ENCODE measurements at places on chromosomes 13 and 19. TPM values are rescaled to one million over a fixed set of nuclear protein-coding genes. Genes with fewer than 3 reads are reported as not detected.

The ZNF570 gene
- total RNA-seq: 7.1 TPM

DNA sequence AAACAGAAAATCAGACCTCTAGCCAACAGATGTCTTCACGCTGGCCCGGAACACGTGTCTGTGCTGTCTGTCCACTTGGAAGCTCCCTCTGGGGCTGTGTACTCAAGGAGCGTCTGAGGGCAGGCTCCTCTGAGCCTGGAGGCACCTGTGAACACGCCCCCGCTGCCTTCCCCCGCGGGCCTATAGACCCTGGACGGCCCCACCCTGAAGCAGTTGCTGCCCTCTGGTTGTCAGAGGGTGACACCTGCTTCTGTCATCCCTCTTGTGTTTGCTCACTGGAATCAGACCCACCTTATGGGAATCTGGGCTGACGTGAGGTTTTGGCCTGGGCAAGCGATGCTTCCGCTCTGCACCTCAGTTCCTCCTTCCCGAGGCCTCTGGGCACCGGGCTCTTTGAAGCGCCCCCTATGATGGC, 19.2 kb downstream of the EPN1 start:
- no peaks in the 10 kb centered on the region for H3K36me3 ChIP-seq
- H3K27ac ChIP-seq: no peak overlapping the region
- no peak overlapping the region for H3K4me3 ChIP-seq
- no peaks in the 10 kb centered on the region for H3K27me3 ChIP-seq
- peak; percentile 49 for DNase-seq
- H3K4me1 ChIP-seq: no peaks in the 10 kb centered on the region

GRCh38 chr13:77975358-77976042, 56.9 kb upstream of the EDNRB start:
- H3K36me3 ChIP-seq: no peaks in the 10 kb centered on the region
- H3K27ac ChIP-seq: no peak overlapping the region
- peaks cover 13% of the 10 kb centered on the region for H3K27me3 ChIP-seq
- H3K4me1 ChIP-seq: no peaks in the 10 kb centered on the region
- no peak for DNase-seq

DNA sequence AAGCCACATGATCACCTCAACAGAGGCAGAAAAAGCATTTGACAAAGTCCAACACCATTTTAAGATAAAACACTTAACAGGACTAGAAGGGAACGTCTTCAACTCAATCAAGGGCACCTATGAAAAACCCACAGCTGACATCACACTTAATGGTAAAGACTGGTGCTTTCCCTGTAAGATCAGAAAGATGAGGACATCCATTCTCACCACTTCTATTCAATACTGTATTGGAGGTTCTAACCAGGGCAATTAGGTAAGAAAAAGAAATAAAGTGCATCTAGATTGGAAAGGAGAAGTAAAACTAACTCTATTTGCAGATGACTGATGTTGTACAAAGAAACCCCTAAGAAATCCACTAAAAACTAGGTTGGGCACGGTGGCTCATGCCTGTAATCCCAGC, 11.2 kb upstream of the AKAP8 start:
- no peak overlapping the region for H3K4me3 ChIP-seq
- H3K36me3 ChIP-seq: no peaks in the 10 kb centered on the region
- H3K4me1 ChIP-seq: peaks cover 8% of the 10 kb centered on the region
- DNase-seq: no peak
- no peaks in the 10 kb centered on the region for H3K27me3 ChIP-seq

DNA sequence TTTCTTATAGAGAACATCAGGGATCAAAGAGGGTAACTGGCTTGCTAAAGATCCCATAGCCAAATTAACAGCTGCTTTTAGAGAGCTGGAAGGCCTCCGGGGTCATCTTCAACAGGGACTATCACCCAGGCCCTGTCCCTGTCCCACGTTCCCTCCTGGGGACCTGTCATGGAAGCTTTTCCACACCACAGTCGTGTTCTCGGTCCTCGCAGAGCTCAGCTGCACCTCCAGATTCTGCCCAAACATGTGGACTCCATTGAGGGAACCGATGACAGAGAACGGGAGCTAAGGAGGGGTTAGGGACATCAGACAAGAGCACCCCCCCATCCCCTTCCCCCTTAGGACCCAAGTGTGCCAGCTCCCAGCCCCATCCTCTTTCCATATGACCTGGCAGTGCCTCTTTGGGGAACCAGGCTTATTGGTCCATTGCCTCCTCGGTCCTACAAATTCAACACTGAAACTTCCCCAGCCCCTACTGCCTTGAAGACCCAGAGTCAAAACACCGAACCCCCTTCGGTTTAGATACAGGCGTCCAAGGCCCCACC, 568 bp downstream of the FUZ start:
- peaks cover 38% of the 10 kb centered on the region for H3K4me1 ChIP-seq
- peak overlapping the region; percentile 96 for H3K4me3 ChIP-seq
- peak overlapping the region; percentile 95 for H3K27ac ChIP-seq
- DNase-seq: no peak

The RFXAP gene
- total RNA-seq: 6.7 TPM

DNA sequence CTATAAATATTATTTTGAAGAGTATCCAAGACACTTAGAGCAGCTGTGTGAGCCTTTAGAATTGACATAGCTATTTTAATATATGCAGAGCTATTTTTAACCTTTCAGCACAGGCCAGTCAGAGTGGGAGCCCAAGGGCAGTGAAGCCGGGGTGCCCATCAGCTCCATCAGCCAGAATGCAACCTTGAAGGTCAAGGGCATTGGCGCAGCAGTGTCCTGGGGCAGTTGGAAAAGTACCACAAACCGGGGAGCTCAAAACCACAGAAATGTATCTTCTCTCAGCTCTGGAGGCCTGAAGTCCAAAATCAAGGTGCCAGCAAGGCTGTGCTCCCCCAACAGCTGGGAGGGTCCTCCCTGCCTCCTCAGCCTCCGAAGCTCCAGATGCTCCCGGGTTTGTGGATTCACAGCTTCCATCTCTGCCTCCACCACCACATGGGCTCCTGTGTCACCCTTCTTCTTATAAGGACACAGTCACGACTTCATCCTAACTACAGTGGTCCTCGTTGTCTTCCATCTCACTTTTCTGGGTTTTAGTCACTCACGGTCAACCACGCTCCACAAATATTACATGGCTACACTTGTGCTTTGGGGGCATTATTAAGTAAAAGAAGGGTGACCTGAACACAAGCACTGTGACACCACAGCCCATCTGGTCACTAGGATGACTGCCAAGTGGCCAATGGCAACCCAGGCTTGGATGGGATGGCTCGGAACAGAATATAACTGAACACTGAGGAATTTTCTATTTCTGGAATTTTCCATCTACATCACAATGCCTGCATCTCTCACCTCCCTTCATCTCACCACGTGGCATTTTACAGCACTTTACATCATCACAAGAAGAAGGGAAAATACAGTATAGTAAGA, 15.9 kb upstream of the GAS6 start:
- H3K4me3 ChIP-seq: no peak overlapping the region
- H3K4me1 ChIP-seq: peaks cover 20% of the 10 kb centered on the region
- no peaks in the 10 kb centered on the region for H3K36me3 ChIP-seq
- DNase-seq: no peak
- H3K27ac ChIP-seq: no peak overlapping the region

- H3K4me3 ChIP-seq: no peak overlapping the region
- H3K27me3 ChIP-seq: no peaks in the 10 kb centered on the region
- peaks cover 6% of the 10 kb centered on the region for H3K36me3 ChIP-seq
- DNase-seq: no peak
These were observed 10.5 kb upstream of the B3GNT3 start for GRCh38 chr19:17784201-17785008.

The CALR3 gene
- not detected for total RNA-seq

The KIR2DL3 gene
- 14.6 TPM for total RNA-seq

GRCh38 chr13:83765796-83766195, 116.5 kb downstream of the SLITRK1 start:
- DNase-seq: no peak
- no peak overlapping the region for H3K27ac ChIP-seq
- H3K4me1 ChIP-seq: no peaks in the 10 kb centered on the region
- H3K27me3 ChIP-seq: no peaks in the 10 kb centered on the region
- no peak overlapping the region for H3K4me3 ChIP-seq

- DNase-seq: no peak
- H3K27me3 ChIP-seq: no peaks in the 10 kb centered on the region
- H3K4me3 ChIP-seq: no peak overlapping the region
- peaks cover 25% of the 10 kb centered on the region for H3K4me1 ChIP-seq
- no peaks in the 10 kb centered on the region for H3K36me3 ChIP-seq
These were observed 3.7 kb upstream of the TECR start for GRCh38 chr19:14525729-14526128.

DNA sequence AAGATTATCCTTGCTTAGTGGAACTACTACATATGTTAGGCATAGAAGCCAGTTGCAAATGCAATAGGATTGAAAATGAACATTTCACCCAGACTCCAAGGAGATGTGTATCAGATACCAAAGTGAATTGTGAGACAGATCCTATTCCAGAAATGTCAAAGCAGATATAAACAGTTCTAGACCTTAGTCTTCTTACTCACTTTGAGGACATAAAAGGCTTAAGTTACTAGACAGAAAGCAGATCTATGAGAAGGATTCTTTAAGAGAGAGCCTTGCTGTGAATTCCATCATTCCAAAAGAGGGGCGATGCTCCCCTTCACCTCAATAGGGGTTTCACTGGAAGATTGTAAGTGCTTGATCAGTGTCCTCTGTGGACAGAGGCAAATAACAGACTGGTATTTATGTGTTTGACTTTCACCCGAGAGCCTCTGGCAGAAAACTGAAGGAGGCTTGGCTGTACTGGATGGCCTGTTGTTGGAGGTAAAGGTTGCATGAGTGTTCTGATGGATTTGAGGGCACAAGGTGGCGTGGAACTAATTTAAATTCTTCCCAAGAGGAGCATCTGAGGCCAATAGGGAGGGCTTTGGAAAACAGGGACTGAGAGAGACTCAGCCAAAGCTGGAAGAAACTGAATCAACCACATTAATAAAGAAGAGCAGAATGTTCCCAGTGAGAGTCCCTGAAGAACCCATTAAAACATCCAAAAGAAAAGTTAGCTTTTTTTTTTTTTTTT, 194.8 kb downstream of the DCLK1 start:
- no peaks in the 10 kb centered on the region for H3K27me3 ChIP-seq
- H3K4me1 ChIP-seq: no peaks in the 10 kb centered on the region
- DNase-seq: no peak
- H3K36me3 ChIP-seq: peaks cover 6% of the 10 kb centered on the region
- no peak overlapping the region for H3K4me3 ChIP-seq

DNA sequence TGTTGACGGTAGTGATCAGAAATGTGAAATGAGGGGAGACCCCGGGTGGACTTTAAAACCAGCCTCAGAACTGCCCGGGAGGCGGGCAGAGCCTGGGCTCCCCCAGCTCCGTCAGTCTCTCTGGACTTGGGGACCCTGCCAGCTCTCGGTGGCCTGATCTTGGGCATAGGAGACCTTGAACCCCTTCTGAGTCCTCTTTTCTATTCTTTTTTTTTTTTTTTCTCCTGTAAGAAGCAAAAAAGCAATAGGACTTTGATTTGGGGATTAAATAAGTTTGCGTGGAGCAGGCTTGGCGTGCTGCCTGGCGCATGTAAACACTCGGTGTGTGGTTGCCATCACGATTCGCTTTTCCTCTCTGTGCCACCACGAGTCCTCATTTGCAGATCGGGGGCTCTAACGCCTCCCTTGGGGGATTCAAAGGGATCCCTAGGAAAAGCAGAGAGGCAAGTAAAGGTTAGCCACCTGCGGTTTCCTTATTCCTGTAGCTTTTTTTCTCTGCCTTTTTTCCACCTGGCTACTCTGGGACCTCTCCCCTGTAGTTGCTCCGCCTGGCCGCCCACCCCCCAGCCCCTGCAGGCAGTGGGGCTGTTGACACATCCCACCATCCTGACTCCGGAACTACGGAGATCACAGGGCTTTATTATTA, 1.3 kb downstream of the SAFB start:
- DNase-seq: no peak
- H3K4me1 ChIP-seq: peaks cover 68% of the 10 kb centered on the region
- peak overlapping the region; percentile 99 for H3K4me3 ChIP-seq

- H3K27ac ChIP-seq: no peak overlapping the region
- no peak overlapping the region for H3K4me3 ChIP-seq
- H3K4me1 ChIP-seq: no peaks in the 10 kb centered on the region
These were observed 194.6 kb downstream of the POSTN start for GRCh38 chr13:37403776-37404527.

GRCh38 chr19:35303357-35303915, 11.5 kb downstream of the MAG start:
- H3K4me3 ChIP-seq: no peak overlapping the region
- H3K4me1 ChIP-seq: no peaks in the 10 kb centered on the region
- H3K36me3 ChIP-seq: no peaks in the 10 kb centered on the region
- no peak for DNase-seq
- peaks cover 8% of the 10 kb centered on the region for H3K27me3 ChIP-seq

DNA sequence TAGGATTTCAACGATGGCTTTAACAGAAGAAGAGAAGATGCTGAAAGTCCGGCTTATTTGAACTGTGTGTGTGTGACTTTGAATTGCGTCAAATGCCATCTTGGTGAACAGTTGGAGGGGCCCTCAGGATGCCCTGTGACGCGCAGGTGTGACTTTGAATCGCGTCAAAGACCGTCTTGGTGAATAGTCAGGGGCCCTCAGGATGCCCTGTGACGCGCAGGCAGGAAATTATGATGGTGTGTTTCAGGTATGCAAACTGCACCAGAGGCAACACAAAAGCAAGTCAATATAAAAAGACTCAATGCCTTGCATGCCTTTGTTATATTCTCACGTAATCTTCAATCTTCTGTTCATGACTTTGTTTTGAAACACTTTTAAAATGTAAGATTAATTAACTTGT, 29.2 kb downstream of the ATP11A start:
- no peak for DNase-seq
- no peak overlapping the region for H3K4me3 ChIP-seq
- no peak overlapping the region for H3K27ac ChIP-seq
- H3K27me3 ChIP-seq: no peaks in the 10 kb centered on the region
- H3K36me3 ChIP-seq: no peaks in the 10 kb centered on the region
- peaks cover 37% of the 10 kb centered on the region for H3K4me1 ChIP-seq

The SHD gene
- not detected for total RNA-seq

GRCh38 chr13:114219392-114219791, 15.3 kb upstream of the CDC16 start:
- no peak for DNase-seq
- no peaks in the 10 kb centered on the region for H3K27me3 ChIP-seq
- no peak overlapping the region for H3K27ac ChIP-seq
- H3K36me3 ChIP-seq: no peaks in the 10 kb centered on the region

DNA sequence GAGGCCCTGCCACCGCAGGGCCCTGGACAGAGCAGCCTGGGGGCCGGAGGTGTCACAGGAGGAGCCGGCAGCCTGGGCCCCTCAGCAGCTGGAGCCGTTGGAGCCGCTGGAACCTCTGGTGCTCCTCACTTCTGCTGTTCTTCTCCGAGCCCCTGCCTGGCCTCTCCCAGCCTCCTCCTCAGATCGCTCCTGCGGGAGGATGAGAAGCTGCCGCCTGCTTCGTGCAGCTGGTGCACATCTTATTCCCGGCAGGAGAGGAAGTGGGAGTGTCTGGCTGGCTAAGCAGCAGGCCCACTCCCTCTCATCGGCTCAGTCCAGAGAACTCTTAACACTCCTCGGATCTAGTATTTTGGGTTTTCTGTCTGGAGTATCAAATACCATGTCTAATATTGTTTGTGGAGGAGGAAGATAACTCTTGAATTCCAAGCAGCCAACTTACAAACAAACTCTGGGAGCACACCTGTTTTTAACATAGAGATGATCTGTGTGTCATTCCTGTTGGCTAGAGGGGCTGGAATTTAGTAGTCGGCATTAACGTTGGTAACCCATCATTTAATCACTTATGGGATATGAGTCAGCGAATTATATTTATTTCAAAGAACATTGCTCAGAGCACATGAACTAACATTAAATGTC, 37.1 kb upstream of the RNF113B start:
- no peak overlapping the region for H3K4me3 ChIP-seq
- H3K27ac ChIP-seq: no peak overlapping the region
- peaks cover 10% of the 10 kb centered on the region for H3K27me3 ChIP-seq
- H3K4me1 ChIP-seq: no peaks in the 10 kb centered on the region

- H3K4me1 ChIP-seq: peaks cover 12% of the 10 kb centered on the region
- H3K4me3 ChIP-seq: no peak overlapping the region
- DNase-seq: no peak
- H3K36me3 ChIP-seq: no peaks in the 10 kb centered on the region
- no peaks in the 10 kb centered on the region for H3K27me3 ChIP-seq
- H3K27ac ChIP-seq: no peak overlapping the region
These were observed 14.2 kb upstream of the PGLS start for GRCh38 chr19:17497149-17497798.

All from natural killer cell treated with Interleukin-12 subunit alpha and Interleukin-12 subunit beta and Interleukin-15 and Interleukin-18, amount 100 ng/mL, for 72 hours (primary cell).